GOT3 (cell line): ENCODE measurements at places on chromosomes 4 and X.

GRCh38 chr4:32462944-32463343 lies 1742.8 kb downstream of the PCDH7 start:
- no peak for DNase-seq

- no peak for DNase-seq
These were observed 129.1 kb downstream of the MSL3 start for GRCh38 chrX:11887175-11887574.

GRCh38 chrX:22559506-22559905 lies 286.8 kb downstream of the CBLL2 start:
- no peak for DNase-seq

- DNase-seq, result no peak
These were observed 102.0 kb downstream of the FNIP2 start for GRCh38 chr4:158870626-158871334.

DNA sequence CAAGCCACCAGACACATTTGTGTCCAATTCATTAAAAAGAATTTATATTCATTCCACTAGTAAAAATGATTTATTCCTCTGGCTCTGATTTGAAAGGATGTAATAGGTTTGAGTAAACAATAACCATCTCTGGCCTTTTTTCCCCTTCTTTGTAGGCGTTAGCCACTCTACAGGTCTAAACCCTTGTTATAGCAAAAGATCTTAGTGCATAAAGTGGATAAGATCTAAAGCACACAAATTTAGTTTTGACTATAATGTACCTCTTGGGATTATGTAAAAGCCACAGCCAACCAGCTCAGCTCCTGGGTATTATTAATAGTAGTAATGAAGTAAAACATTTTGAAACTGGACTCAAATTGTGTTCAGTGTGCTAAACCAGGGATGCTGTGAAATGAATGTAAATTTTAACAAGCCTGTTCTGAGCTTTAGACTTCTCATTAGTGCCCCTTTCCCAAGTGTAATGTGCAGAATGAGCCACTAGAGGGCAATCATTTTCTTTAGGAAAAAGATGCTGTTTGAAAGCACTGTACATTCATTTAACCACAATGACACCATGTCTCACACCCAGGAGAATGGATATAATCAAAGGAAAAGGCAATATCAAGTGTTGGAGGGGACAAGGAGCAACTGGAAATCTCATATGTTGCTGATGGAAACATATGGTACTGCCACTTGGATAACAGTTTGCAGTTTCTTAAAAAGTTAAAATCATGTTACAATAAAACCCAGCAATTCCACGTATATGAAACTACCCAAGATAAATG lies 69.7 kb downstream of the KLHL8 start:
- DNase-seq, result no peak

- no peak for DNase-seq
These were observed 18.9 kb downstream of the SORBS2 start for GRCh38 chr4:185793116-185793485.

- no peak for DNase-seq
These were observed 108.4 kb downstream of the ADRA2C start for GRCh38 chr4:3874525-3875110.

- no peak for DNase-seq
These were observed 149.1 kb upstream of the PCDH10 start for GRCh38 chr4:133000012-133000411.

- no peak for DNase-seq
These were observed 229.4 kb upstream of the GALNTL6 start for GRCh38 chr4:171583790-171584189.

DNA sequence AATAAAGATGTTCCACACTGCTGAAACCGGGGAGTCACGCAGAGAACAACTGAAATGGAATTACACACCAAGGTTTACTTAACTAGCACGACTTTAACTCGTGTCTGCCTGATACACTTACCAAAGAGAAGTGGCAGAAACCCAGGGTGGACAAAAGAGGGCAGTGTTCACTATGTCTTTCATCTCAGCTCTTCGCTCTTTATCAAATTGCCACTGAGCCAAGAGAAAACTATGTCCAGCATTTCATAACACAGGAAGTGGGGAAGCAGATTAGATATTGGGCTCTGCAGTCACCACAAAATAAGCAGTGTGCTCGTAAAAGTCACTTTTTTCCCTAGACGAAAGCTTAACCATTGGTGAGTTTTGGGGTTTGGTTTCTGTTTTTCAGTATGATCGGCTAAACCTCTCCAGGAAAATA lies 155.7 kb downstream of the CHIC2 start:
- no peak for DNase-seq

DNA sequence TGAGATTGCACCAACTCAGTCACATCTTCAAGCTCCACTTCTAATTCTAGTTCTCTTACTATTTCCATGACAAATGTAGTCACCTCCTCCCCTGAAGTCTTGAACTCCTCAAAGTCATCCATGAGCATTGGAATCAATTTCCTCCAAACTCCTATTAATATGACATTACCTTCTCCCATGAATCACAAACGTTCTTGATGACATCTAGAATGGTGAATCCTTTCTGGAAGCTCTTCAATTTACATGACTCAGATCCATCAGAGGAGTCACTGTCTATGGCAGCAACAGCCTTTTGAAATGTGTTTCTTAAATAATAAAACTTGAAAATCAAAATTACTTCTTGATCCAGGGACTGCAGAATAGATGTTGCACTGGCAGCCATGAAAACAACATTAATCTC lies 34.5 kb downstream of the GALNTL6 start:
- DNase-seq, result no peak

DNA sequence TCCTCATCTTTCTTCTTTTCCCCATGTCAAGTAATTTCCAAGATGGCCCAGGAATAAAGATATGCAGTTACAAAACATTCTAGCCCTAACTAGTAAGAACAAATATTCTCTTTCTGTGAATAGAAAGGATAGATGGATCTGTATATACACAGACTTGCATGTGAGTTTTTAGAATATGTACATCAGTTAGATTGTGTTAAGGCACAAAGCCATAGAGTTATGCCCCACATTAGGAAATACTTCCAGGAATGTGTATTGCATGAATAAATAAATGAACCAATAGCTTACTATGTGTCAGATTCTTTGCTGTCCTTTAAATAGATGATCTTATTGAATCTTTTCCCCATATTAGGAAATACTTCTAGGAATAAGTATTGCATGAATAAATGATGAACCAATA lies 46.0 kb upstream of the TMPRSS11E start:
- DNase-seq, result no peak

DNA sequence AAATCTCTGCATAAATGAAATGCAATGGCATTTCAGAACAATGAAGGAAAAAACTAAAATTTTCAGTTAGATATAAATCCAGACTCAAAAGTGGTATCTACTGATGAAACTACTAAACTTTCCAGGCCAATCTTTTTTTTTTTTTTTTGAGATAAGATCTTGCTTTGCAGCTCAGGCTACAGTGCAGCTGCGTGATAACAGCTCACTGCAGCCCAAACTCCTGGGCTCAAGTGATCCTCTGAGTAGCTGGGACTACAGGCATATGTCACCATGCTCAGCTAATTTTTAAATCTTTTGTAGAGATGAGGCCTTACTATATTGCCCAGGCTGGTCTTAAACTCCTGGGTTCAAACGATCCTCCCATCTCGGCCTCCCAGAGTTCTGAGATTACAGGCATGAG lies 1228.2 kb upstream of the ADGRL3 start:
- DNase-seq, result no peak

- no peak for DNase-seq
These were observed 536.8 kb upstream of the FTHL17 start for GRCh38 chrX:31608638-31609037.

GRCh38 chrX:103889216-103889615 lies 57.2 kb upstream of the RAB9B start:
- DNase-seq, result no peak

- DNase-seq, result no peak
These were observed 549.3 kb downstream of the IQCM start for GRCh38 chr4:149266301-149266700.

GRCh38 chr4:31390849-31391248 lies 670.7 kb downstream of the PCDH7 start:
- DNase-seq, result no peak

GRCh38 chrX:53114864-53115549 lies 21.1 kb downstream of the KANTR start:
- no peak for DNase-seq

DNA sequence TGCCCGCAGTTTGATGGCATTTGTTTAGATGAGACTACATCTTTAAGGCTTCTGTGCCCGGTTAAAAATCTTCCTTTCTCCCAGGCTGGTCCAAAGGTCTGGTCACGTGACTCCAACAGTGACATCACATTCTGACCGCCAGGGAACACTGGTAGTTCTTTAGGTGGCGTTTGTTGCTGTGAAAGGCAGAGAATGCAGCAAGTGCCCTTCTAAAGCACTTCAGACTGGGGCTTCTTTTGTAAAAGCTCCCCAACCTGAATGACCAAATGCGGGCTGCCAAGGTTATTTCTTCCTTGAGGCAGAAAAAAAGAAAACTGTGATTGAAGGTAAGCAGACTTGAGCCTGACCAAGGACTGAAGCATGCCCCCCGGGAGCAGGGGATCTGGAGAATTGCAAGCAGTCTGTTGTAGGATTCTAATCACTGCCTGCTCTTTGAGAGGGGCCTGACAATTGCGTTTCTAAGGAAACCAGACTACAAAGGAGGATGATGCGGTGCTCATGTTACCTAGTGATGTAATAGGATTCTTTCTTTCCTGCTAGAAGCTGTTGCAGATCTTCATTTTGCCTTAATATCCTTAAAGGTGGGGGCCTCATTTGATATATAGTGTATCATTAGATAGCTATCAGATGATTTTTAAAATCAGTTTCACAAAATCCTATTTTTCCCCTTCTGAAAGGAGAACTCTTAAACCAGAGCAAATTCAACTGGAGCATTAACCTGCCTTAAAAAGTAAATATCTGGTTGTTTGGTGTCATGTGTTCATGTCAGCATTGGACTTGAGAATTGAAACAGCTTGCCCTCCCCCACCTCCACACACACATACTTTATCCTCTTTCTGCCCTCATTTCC lies 133.1 kb downstream of the AKAP4 start:
- no peak for DNase-seq

DNA sequence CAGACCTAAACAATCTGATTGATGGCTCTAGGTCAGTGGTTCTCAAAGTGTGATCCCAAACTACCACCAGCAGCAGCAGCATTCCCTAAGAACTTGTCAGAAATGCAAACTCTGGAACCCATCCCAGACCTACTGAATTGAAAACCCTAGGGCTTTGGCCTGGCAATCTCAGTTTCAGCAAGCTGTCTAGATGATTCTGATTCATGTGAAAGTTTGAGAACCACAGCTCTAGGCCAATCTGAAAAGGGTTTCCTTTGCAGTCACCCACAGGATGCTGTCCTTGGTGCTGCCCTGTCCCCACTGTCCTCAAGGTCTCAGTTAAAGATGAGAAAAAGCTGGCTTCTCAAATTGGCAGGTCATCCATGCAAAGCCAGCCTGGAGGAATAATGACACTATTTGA lies 34.8 kb downstream of the SMPX start:
- no peak for DNase-seq

GRCh38 chr4:69092190-69092589 lies 4.1 kb upstream of the UGT2B7 start:
- DNase-seq, result no peak

GRCh38 chrX:22760513-22761057 lies 239.2 kb upstream of the DDX53 start:
- no peak for DNase-seq

DNA sequence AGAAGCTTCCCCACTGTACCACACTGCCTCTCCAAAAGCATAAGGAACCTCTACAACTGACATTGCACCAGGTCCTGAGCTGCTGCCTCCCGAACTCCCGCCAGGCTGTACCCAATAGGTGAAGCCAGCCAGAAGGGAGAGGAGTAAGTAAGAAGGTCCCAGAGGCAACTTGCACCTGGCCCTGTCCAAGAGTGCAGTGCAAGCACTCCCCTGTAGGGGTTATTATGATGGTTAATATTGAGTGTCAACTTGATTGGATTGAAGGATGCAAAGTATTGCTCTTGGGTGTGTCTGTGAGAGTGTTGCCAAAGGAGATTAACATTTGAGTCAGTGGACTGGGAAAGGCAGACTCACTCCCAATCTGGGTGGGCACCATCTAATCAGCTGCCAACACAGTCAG lies 879.3 kb upstream of the SLIT2 start:
- no peak for DNase-seq

GRCh38 chr4:99825272-99825671 lies 8.6 kb downstream of the DAPP1 start:
- DNase-seq, result no peak

- DNase-seq, result no peak
These were observed 39.9 kb downstream of the MSX1 start for GRCh38 chr4:4899202-4899925.

- DNase-seq, result no peak
These were observed 538.2 kb downstream of the GLUD2 start for GRCh38 chrX:121585626-121586025.

GRCh38 chrX:104419211-104419610 lies 146.8 kb upstream of the IL1RAPL2 start:
- no peak for DNase-seq

- no peak for DNase-seq
These were observed 1.1 kb downstream of the UVSSA start for GRCh38 chr4:1348014-1348513.

GRCh38 chr4:5337731-5338130 lies 286.5 kb downstream of the STK32B start:
- no peak for DNase-seq

DNA sequence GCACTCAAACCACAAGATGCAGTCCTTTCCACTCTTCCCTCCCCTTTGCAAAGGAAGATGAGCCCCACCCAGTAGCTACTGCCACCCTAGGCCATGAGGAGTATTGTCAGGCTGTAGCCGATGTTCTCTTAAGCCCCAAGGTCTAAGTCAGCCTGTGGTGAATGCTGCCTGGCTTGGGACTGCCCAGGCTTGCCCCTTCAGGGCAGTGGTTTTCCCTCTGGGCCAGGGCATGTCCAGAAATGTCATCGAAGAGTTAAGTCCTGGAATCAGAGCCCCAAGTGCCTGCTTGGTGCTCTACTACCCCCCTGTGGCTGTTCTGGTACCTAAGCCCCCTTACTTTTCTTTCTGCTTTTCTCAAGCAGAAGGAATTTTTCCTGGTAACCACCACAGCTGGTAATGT lies 11.8 kb upstream of the PGK1 start:
- no peak for DNase-seq

- no peak for DNase-seq
These were observed 20.9 kb downstream of the HMGB3 start for GRCh38 chrX:151004085-151004484.

DNA sequence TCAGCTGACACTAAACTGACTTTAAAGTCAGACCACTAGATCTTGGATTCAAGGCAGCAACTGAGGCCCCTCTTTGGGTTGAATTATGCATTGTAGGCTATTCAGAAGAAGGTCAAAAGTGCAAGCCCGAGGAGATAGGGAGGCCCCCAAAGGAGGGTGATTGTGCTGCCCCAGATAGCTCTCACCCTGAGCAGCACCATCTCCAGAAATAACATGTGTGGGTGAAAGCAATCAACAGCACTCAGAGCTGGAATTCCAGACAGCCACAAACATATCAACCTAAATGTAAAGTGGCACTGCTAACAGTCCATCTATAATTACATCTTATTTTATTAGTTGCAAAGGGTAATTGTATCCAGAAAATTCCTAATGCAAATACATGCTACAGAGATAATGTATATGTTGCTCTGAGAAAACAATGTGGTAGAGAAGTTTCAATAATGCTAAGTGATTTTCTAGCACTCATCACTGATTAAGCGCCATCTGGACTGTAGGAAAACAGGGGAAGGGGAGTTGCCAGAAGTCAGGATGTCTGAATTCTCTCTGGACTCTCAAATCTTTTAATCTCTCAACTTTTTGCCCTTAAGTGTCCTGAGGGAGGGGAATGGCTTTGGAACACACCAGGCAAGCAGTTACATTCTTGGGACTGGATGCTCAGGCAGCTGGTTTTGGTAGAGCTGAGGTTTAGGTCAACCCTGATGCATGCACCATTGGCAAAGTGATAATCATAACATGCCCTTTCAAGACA lies 61.8 kb upstream of the SFRP2 start:
- DNase-seq, result no peak

GRCh38 chrX:109843963-109844751 lies 111.1 kb upstream of the ACSL4 start:
- no peak for DNase-seq
